ENCODE measurements at places on chromosomes 1 and 21.

DNA sequence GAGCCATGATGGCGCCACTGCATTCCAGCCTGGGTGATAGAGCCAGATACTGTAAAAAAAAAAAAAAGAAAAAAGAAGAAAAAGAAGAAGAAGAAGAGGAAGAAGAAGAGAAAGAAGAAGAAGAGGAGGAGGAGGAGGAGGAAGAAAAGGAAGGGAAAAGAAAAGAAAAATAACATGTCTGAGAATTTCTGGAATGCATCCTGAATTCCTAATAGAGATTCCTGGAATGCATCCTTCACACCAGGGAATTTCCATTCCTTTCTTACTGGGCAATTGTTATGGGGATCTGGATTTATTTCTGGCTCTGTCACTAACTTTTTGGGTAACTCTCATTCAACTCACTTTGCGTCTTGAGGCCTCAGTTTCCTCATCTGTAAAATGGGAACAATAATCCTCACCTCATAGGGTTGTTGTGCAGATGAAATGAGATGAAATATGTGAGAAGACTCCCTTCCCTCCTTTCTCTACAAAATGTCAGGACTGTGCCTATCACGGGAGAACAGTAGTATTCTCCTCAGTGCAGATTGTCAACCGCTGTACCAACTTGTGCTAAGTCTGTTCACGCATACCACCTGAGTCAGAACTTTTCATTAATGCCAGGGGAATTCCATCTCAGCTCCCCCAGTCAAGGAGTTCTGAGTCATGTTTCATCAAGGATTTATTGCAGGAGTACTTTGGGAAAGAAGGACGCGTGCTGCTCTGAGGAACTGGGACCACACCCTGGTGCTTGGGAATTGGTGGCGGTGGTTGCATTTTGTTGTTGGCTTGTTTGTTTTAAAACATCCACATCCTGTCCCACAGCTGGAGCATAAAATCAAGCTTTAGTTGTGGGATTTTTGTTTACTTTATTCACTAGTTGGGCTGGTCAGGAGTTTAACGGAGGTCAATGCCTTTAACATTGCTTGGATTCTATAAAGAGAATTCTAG lies 42.4 kb upstream of the ROR1 start:
- peak; percentile 10 for DNase-seq

GRCh38 chr21:31988492-31989290 lies 115.9 kb downstream of the HUNK start:
- no peak for DNase-seq

GRCh38 chr1:18390953-18391352 lies 89.8 kb upstream of the KLHDC7A start:
- DNase-seq = no peak

DNA sequence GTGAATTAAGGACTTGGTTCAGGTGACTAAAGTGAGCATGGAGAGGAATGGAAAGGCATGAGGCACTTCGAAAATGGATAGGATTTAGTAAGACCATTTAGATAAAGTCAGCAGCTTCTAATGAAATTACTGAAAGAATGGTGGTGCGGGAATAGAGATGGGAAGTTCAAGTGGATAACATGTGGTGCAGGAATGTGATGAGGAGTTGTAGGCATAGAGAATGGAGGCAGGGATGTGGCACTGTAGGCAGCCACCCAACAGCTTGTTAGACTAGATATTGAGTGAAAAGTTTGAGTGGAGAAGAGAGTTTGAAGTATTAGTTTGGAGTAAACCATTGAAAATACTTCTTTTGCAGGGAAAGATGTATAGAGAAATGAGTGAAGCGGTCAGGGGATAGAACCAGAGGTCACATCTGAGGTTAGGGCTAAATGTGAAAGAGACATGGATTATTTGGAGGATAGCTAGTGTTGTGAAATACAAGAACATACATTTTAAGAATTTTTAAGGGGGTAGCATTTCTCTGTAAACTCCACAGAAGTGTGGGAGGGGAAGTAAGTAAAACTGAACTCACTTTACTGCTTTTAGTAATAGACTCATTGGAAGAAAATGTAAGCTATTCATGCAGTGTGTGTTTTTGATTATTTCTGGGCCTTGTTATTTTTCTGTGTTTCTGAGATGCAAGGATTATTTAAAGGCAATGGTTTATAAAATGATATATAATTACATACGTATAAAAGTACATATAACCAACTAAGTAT lies 46.2 kb downstream of the DYRK1A start:
- DNase-seq = no peak

GRCh38 chr1:215600258-215600792 lies 33.2 kb downstream of the KCTD3 start:
- DNase-seq = no peak

DNA sequence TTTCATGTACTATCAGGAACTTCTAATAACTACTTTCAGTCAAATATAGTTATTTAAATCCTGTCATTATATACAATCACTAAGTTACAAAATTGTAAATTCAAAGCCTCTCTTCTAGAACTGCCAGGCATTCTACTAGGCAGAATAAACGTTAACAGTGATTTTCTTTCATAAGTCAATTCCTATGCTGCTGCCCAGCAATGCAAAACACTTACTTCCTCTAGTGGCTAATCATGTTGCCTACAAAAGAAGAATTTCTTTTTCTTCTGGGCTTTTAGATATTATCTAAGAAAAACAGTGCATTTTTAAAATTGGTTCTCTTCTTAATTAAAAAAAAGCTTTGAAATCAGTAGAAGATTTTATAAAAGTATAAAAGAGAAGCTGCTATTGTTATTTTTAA lies 509.8 kb upstream of the ADAMTS5 start:
- no peak for DNase-seq

DNA sequence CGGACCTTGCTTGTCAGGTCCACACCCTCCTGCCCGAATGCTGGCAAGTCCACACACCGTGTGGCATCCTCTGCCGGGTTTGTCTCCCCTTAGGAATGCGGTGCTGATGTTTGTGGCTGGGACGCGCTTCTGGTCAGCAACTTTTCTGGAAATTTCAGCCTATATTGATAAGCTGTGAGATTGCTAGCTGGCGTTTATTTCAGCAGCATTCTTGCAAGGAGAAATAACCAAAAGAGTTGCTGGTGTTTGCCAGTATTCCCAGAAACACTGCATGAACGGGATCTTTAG lies 601 bp downstream of the CEPT1 start:
- peak; percentile 48 for DNase-seq

DNA sequence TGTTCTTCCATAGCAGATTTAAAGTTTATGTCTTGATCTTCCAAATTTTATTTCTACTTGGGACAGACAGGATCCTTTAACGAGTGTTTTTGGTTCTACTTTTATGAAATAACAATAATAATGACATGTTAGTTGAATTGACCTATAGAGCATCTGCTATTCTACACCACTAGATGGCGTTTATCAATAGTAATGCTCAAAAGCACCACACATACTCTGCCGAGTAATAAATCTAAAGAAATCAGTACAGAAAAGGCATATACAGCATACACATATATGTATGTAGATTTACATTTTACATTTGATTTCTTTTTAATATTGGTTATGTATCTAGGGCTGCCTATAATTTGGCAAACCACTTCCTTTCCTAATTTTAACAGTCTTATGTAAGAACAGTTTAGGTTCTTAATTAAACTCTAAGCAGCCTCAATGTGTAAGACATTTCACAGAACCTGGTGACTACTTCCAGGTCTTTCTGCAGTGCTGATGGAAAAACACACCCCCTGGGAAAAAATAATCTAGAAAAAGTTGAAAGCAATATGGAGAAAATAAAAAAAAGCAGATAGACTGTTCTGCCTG lies 5.9 kb upstream of the SIPA1L2 start:
- peak; percentile 40 for DNase-seq

DNA sequence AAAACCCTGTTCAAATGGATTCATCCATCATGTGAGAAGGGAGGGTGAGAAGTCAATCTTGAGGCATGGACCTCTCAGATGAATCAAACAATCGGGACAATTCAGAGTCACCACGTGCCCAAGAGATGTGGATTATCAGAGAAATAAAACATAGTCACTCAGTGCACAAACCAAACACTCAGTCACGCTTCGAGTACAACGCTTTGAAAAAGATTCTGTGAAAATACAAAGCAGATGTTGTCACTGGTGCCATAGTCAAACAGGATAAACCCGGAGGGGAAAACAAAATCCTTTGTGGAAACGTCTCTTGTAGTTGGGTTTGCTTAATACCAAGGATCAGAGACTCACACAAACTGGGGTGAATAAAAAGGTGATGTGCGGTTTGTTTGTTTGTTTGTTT lies 188.4 kb downstream of the RRAGC start:
- DNase-seq = no peak

- DNase-seq = no peak
These were observed 890 bp downstream of the GJC2 start for GRCh38 chr1:228150461-228151179.

DNA sequence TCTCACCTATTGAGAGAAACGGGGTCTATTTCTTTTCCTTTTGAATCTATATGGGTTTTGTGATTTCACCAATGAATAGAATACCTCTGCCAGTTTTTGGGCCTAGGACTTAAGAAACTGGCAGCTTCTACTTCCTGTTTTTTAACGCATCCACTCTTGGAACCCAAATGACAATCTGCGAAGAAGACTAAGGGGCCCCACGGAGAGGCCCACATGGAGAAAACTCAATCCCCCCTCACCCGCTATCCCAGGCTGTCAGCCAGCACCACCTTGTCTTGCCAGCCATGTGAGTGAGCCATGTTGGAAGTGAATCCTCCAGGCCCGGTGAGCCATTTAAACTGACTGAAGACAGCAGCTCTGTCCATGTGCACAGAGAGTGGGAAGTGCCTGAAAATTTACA lies 3.6 kb upstream of the HENMT1 start:
- DNase-seq = no peak

DNA sequence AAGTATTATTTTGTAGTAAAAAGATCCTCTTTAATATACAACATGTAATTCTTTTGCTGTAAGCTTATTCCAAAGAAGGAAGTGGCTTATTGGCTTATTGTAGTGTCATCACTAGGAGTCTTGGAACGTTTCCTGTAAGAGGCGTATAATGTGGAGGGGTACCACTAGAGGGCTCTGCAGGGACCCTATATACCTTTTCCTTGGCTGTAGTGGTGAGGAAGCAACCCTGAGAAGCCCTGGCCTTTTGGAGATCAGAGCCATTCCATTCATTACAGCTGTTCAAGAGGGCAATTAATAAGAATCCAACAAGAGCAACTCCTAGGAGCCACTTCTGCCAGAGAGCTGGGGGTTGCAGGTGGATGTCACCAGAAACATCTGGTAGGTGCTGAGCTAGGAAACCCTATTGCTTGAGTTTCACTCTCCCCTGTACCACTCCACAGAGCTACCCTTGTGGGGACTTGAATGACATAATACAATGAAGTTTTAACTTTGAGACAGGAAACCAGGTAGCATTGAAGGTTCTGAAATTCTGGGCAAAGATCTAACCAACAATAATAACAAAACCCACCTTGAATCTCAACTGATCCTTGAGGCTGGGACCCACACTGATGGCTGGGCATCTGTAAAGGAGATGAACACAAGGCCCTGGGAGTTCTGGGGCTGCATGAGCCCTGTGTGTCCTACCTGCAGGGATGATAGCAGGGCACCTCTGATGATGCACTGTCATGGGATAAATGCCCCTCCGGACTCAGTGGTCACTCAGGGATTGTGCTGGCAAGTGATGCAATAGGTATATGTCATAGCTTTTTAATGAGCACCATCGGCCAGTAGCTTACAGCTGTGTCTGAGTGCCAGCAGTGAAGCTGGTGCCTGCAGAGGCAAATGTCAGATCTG lies 160.2 kb upstream of the COA6 start:
- DNase-seq = peak; percentile 68
